Activated CD4-positive, alpha-beta T cell treated with anti-CD3 and anti-CD28 coated beads, Interleukin-2, amount 50 U/mL, for 24 hours (primary cell): ENCODE measurements at places on chromosomes 4 and X.

DNA sequence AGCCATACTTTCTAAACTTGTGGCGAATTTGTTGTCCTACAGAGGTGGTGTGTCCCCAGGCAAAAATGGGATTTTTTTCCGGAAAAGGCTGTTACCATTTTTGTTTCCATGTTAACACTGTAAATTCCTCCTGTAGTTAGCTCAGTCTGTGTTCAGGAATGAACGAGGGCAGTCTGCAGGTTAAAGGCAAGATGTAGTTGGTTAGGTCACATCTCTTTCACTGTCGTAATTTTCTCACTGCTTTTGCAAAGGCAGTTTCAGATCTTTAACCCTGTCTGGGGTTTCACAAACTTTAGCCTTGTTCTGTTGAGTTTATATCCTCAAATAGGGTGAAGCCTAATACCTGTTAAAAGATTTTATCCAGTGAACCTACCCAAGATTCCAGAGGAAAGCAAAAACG lies 50.5 kb upstream of the PUDP start:
- no peak for DNase-seq

DNA sequence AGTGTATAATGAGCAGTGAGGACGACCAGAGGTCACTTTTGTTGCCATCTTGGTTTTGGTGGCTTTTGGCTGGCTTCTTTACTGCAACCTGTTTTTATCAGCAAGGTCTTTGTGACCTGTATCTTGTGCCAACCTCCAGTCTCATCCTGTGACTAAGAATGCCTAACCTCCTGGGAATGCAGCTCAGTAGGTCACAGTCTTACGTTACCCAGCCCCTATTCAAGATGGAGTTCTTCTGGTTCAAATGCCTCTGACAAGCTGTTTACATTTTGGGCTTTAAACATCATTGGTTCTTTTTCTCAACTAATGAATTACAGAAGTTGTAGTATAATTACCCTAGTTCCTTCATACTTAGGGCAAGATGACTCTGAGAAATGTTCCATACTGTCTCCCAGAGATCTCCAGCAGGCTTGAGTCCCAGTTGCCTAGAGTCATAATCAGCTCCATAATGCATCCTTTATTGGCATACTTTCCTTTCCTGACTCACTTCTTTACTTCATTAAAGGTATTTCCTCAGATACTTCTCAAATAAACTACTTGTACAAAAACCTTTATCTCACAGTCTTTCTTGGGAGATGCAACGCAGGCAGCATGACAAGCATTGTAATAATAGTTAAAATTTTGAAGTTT lies 136.5 kb downstream of the KDM6A start:
- DNase-seq: no peak

GRCh38 chrX:38260231-38260630 lies 39.6 kb upstream of the SRPX start:
- DNase-seq: no peak

DNA sequence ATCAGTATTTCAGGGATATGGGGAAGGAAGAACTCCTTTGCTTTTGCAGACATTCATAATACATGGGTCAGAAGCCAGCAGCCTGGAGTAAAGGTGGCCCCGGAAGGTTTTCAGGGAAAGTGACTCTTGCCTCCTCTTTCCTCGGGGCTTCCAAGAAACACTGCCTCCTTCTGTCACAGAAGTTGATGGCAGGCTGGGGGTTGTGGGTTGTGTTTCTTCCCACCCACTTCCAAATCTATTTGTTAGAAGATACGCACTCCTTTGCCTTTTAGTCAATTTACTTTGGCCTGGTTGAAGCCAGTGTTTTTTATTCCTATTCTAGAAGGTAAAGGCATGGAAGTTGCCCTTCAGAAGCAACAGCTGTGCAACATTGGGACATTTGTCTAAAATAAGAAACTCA lies 19.7 kb downstream of the KIT start:
- DNase-seq: no peak

- no peak for DNase-seq
These were observed 13.2 kb upstream of the PCDH18 start for GRCh38 chr4:137545461-137545861.

DNA sequence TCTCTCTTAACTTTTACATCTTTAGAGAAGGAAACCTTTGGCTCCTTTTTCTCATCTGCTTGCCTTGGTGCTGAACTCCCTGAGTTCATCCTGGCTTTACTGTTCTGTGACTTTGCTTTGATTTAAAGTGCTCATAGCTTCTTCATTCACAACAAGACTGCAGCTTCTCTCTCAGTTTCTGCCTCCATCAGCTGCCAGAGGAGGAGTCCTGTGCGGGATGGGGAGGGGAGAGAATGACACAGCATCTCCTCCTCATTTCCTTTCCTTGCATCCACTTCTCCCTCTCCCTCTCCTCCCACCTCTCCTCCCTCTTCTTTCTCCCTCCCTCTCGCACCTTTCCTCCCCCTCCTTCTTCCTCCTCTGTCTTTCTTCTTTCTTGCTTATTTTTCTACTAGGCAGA lies 42.0 kb downstream of the CBLL2 start:
- no peak for DNase-seq

GRCh38 chr4:187929024-187929423 lies 66.5 kb upstream of the ZFP42 start:
- DNase-seq: no peak

DNA sequence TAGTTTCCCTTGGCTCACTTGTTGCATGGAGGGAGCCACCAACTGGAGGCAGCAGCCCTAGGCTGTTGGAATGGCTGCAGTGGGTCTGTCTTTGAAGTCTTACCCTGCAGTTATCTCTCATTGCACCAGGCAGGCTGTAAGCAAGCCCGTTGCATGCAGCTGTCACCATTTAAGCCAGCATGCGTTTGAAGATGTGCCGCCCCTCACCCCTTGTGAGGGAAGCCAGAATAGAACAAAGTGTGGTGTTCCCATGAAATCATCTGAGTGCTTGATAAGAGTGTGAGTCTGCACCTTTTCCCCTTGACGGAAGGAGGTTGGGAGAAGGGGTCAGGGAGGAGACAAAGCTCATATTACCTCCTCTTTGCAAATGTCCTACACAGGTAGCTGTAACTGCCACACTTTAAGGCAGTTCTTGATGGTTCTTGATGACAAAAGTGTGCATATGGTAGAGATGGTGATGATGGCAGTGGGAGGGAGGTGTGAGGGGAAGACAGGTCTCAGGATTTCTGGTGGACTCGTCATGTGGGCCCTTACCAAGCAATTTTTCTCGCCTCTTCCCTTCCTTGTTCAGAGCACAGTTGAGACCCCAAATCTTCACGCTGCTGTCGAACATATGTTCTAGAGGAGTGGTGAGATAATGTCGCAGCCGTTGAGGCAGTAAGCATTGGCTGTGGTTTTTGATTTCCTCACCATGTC lies 191.4 kb upstream of the LEF1 start:
- DNase-seq: no peak

DNA sequence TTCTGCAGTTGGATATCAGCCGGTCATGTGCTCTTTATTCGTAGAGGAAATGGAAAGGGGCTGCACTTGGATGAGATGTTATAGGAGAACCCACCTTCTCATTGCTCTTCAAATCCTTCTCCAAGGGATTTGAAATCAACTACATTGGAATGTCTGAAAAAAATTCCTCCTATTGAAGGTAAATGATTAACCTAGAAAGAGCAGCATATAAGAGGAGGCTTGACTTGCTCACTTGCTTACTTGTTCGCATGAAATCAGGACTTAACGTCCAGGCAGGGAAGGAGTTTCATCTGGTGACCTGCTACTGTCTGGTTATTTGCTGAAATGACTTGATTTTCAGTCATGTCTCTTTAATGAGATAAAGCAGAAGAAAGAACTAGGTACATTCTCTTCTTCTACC lies 338.4 kb upstream of the NOCT start:
- no peak for DNase-seq

DNA sequence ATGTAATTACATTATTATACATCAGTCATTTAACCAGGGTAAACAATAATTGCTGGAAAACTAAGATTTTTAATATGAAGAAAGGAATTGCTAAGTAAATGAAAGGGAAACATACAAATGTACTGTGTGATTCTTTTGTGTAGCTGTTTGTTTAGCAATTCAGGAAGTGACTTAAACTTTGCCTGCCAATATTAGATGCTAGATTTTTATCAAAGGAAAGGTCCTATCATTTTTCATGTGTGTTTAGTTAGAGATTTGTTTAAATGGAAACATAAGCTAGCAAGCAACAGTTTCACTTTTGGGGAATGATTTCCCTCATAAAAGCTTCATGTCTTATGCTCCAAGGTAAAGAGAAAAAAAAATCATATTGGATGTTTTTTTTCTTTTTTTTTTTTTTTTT lies 95.1 kb upstream of the LIMCH1 start:
- DNase-seq: no peak

DNA sequence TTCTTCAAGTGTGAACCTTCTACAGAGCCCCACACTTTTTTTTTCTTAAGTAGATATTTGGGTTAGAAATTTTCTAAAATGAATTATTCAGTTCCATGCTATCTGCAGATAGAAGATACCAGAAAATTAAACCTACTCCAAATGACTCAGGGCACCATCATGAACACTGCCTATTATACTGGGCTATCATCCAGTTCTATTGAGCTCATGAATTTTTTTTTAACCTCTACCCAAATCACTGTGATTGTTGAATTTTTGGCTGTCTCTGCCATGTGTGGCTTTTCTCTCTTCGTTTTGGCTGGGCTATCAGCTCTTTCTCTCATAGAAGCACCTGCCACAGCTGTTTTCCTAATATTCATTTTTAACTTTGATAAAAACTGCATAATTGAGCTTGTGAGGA lies 31.0 kb upstream of the SLC34A2 start:
- no peak for DNase-seq

DNA sequence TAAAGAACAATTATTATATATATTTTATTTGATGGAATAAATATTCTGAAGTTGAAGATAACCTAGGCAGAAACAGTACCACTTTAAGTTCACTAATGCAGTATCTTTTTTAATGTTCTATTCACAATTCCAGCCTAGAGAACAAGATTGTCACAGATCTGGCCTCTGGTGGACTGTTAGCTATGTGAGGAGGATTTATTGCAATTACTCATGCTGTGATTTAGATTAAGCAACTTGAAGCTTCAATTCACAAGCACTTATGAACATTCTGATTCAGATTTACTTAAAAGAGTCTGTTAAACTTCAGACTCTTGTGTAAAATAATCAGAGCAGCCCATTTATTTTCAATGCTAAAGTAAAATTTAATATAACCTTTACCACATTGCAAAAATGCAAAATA lies 1489.8 kb downstream of the STIM2 start:
- no peak for DNase-seq

DNA sequence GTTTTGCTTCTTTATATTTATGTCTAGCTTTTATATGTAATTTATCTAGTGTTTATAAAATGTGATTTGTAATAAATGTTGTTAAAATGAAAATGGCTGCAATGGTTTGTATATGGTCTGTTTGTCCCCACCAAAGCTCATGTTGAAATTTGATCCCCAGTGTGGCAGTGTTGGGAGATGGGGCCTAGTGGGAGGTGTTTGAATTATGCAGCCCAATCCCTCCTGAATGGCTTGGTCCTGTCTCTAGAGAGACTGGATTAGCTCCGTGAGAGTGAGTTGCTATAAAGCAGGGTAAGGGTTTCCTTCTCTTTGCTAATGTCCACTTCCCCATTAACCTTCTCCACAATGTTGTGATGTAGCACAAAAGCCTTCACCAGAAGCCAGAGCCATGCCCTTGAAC lies 30.0 kb upstream of the JADE3 start:
- DNase-seq: no peak

GRCh38 chr4:154741131-154741665 lies 2.6 kb upstream of the LRAT start:
- DNase-seq: no peak

GRCh38 chr4:128470492-128471053 lies 183.0 kb upstream of the PGRMC2 start:
- DNase-seq: no peak

DNA sequence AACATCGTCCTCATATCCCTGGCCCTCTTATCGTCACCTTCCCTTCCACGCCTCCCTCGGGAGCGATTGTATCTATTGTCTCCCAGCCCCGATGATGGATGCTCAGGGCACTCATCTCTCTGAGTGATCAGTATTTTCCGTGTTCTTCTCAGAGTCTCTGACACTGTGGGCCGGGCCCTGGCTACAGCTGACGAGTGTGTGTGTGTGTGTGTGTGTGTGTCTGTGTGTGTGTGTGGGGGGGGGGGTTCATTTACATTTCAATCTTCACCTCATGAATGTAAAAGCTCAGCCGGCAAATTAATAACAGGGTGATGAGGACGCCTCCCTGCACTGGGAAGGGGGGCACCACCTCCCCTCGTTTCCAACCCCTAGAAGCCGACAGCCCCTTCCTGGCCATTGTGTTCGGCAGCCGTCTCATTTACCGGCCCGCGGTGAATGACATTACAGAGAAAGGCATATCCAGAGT lies 159.5 kb downstream of the SHOX start:
- DNase-seq: no peak

- no peak for DNase-seq
These were observed 91.8 kb upstream of the HPRT1 start for GRCh38 chrX:134368126-134368525.

DNA sequence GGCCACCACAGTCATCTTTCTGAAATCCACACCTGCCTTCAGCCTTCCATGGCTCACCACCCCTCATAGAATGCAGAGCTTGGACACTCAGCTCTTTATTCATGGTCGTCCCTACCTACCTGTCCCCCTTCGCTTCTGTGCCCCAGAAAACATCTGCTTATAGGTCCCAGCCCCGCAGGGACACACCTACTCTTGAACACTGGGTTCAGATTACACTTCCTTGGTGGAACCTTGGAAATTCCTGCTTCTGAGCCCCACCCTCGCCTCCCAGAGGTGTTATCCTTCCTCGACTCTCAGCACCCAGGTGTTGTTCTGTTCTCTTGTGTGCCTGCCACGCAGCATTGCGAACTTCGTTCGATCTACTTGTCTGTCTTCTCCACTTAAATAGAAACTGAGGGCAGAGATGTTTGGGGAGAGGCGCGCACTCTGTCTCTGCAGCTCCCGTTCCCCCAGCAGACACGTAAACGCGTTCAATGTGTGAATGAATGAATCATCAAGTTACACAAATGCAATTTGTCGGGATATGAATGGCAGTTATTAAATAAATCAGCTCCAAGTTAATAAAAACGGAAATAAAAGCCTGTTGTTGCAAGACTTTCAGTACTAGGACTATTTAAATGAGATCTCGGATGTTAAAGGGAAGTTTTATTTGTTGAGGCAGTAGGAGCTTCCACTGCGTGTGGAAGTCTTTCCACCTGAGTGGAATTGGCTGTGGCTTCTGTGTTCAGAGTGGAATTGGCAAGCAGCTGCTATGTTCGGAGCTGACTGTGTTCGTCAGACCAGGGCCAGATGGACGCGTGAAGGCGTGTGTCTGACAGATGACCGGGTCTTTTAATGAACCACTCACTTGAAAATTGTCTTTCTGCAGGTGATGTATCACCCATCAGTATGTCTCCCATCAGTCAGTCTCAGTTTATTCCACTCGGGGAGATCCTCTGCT lies 95.6 kb downstream of the STOX2 start:
- no peak for DNase-seq

DNA sequence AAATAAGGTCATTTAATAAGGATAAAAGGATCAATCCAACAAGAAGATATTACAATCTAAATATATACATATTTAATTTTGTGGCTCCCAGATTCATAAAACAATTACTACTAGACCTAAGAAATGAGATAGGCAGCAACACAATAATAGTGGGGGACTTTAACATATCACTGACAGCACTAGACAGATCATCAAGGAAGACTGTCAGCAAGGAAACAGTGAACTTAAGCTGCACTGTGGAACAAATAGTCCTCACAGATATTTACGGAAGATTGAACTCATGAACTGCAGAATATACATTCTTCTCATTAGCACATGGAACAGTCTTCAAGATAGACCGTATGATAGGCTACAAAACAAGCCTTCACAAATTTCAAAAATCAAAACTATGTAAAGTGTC lies 56.1 kb upstream of the NAP1L2 start:
- DNase-seq: no peak
